Esophagus squamous epithelium (tissue), 5 donors: ENCODE measurements at places on chromosomes 16 and 17. TPM values are rescaled to one million over a fixed set of nuclear protein-coding genes. Genes with fewer than 3 reads are reported as not detected.

GRCh38 chr17:50638966-50639713, 4.5 kb downstream of the ABCC3 start:
- DNase-seq: peak; percentile 21
- H3K36me3 ChIP-seq: no peaks in the 10 kb centered on the region
- H3K27me3 ChIP-seq: no peaks in the 10 kb centered on the region
- peak overlapping the region; percentile 53 for H3K27ac ChIP-seq
- H3K4me3 ChIP-seq: no peak overlapping the region
- H3K4me1 ChIP-seq: peaks cover 97% of the 10 kb centered on the region

SLC12A3 gene
- not detected for total RNA-seq

GRCh38 chr17:35257208-35257659, 14.4 kb downstream of the SLFN5 start:
- peak overlapping the region; percentile 54 for H3K27ac ChIP-seq
- no peak for DNase-seq
- H3K4me3 ChIP-seq: no peak overlapping the region
- H3K4me1 ChIP-seq: peaks cover 44% of the 10 kb centered on the region

DNA sequence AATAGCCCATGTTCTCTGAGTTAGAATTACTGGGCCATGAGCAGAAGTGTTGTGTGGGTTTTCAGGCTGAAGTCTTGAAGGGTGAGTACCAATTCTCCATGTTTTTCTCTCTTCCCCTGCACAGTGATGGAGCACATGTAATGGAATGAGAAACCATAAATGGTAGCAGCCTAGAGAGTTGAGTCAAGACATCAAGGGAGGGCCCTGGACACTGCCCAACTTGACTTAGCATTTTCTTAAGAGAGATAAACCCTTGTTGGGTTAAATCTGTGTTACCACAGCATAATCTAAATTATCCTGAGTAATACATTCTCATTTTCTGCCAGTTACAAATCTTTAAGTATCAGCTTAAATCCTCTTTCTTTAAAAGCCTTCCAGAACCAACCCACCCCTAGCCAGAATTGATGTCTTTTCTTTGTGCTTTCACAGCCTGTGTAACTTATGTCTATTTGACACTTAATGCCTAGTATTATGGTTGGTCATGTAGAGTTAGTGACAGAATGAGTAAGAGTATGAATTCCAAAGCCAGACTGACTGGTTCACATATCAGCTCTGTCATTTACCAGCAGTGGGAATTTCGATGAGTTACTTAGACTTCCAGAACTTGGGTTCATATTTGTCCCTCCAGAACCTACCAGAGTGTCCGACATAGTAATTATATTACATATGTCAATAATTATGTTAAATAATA, 27.0 kb upstream of the RGS9 start:
- H3K27me3 ChIP-seq: no peaks in the 10 kb centered on the region
- H3K36me3 ChIP-seq: no peaks in the 10 kb centered on the region
- DNase-seq: no peak
- H3K4me1 ChIP-seq: peaks cover 16% of the 10 kb centered on the region
- no peak overlapping the region for H3K27ac ChIP-seq
- H3K4me3 ChIP-seq: no peak overlapping the region

DNA sequence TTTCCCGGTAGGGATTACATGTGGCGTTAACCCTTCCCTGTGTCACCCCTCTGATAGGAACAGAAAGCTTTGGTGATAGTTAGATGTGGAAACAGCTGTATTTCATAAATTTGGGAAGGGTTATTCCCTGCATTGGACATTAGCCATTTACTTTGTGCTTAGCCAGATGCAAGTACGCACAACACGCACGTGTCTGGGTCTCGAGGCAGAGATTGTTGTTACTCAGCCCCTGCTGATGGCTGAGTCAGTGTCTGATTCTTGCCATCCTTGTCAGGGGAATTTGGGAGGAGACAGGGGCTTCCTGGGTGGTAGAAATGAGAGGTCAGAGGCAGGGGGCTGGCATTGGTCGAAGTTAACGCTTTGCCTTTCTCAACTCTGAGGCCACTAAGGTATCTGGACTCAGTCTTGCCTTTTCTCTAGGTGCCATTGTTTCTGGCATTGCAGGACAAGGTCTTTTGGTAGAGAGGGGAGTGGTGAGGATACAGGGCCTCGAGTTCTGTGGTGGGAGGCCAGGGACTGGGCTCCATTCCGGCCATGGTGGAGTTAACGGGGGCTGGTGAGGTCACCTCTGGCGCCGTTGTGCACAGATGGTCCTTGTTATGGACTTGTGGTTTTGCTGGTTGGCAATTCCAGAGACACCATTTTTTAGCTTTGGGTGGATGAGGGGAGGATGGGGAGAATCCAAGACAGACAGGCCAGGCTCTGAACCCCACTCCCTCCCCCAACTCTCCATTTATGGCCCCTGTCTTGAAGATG, 8.2 kb downstream of the MMP2 start:
- DNase-seq: no peak
- no peak overlapping the region for H3K4me3 ChIP-seq
- peaks cover 46% of the 10 kb centered on the region for H3K4me1 ChIP-seq
- H3K27ac ChIP-seq: no peak overlapping the region

DGKE gene
- total RNA-seq: 6.0 TPM

SLC16A13 gene
- 5.6 TPM for total RNA-seq

DNA sequence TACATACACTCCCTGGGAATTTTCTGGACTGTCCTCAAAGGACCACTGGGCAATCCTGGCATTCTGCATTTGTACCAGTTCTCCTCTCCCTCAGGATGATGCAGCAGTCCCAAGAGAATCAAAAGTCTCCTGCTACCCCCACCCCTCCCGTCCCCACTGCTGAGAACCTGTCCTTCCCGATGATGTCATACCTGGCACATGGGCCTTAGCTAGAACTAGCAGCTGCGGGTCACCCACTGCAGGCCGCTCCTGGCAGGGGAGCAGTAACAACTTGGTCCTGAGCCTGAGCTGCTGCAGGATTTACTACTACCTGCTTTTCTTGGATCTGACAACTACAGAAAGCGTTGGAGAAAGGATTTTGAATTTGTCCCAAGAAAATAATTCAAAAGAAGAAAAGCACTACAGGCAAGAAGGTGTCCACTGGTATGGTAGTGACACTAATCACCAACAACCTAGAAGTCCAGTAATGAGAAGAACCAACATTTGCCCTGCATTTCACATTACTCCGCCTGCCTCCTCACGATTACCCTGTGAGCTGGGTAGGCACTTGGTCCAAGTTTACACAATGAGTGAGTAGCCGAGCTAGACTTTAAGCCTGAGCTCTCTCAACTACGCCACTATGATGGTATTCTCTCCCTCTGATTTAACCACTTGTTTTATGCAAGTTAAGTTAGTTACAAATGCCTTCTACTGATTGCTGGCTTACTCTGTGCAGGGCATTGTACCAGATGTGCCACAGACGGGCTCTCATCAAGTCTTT, 55.3 kb upstream of the ETV4 start:
- H3K36me3 ChIP-seq: no peaks in the 10 kb centered on the region
- no peak for DNase-seq
- H3K4me3 ChIP-seq: no peak overlapping the region
- H3K27ac ChIP-seq: no peak overlapping the region
- H3K4me1 ChIP-seq: no peaks in the 10 kb centered on the region
- H3K27me3 ChIP-seq: no peaks in the 10 kb centered on the region

DNA sequence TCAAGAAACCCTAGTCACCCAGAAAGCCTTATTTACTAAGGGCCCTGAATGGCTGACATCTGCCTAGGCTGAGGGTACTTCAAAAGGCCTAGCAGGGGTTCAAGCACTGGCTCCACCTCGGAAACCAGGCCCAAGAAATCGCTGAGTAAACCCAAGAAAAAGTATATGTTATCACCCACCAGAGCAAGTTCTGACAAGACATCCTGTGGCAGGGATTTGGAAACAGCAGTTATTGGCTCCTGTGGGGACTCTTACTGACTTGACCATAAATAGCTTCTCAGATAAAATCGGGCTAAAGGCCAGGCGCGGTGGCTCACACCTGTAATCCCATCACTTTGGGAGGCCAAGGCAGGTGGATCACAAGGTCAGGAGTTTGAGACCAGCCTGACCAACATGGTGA, 12.2 kb downstream of the ATP6V0D1 start:
- H3K27me3 ChIP-seq: no peaks in the 10 kb centered on the region
- H3K36me3 ChIP-seq: no peaks in the 10 kb centered on the region
- peaks cover 9% of the 10 kb centered on the region for H3K4me1 ChIP-seq

DNA sequence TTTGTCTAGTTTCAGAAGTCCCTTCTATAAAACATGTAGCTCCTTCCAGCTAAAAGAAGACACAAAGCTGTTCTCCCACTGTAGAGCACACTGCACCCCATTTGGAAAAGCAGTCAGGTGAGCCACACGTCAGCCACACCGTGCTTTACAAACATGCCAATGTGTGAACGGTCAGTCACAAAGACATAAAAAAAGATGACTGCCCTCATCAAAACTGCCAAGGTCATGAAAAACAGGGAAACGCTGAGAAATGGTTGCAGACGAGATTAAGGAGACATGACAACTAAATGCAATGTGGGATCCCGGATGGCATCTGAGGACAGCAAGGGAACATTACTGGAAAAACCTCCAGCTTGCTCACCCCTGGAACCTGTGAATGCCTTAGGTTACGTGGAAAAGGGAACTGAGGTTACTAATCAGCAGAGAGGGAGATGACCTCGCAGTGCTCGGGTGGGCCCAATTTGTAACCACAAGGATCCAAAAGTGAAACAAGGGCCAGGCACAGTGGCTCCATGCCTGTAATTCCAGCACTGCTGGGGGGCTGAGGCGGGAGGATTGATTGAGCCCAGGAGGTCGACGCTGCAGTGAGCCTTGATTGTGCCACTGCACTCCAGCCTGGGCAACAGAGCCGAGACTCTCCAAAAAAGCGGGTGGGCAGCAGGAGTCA, 8.1 kb downstream of the ANKRD11 start:
- H3K4me3 ChIP-seq: no peak overlapping the region
- peak overlapping the region; percentile 59 for H3K27ac ChIP-seq
- H3K4me1 ChIP-seq: peaks cover 84% of the 10 kb centered on the region

ANKRD40CL gene
- not detected for total RNA-seq

NDRG4 gene
- total RNA-seq: 19.9 TPM

DNA sequence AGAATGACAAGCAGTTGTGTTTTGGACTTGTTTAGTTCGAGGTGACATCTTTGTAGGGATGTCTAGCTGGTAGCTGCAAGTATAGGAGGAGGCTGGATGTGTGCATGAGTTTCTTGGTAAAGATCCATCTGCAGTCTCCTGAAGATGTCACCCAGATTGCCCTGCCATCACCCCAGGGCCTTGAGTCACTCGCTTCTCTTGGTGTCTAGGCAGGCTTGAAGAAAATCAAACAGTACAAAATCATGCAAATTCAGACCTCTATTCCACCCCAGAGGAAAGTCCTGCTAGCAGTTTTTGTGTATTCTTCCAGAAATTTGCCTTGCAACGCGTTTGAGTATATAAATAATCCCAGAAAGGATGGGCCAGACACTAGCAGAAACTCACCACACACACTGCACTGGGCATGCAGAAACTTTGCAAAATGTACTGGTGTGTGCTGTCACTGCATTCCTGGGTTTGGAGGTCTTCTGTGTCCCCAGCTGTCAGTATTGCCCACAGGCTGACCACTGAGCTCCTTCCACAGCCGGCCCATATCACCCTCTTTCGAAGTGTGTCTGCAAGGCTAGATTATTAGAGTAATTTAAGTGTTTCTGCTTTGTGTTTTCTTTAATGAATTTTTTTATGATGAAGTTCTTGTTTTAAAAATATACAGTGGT, 51.5 kb downstream of the TENT4B start:
- H3K27ac ChIP-seq: no peak overlapping the region
- no peak for DNase-seq
- peaks cover 11% of the 10 kb centered on the region for H3K4me1 ChIP-seq
- H3K27me3 ChIP-seq: no peaks in the 10 kb centered on the region
